ENCODE measurements at places on chromosomes 12 and 14. TPM values are rescaled to one million over a fixed set of nuclear protein-coding genes. Genes with fewer than 3 reads are reported as not detected.

MORN3 gene
- total RNA-seq, result not detected

NRL gene
- 1.2 TPM for total RNA-seq

KIF26A gene
- total RNA-seq, result 5.7 TPM

CPNE6 gene
- 0.28 TPM for total RNA-seq

POLE2 gene
- 2.5 TPM for total RNA-seq

CCDC38 gene
- total RNA-seq, result not detected

NDUFB1 gene
- total RNA-seq, result 179 TPM

MED6 gene
- total RNA-seq, result 21.1 TPM

ST8SIA1 gene
- total RNA-seq, result 1.0 TPM

GRCh38 chr12:60263161-60263560 is 667.3 kb downstream of the SLC16A7 start:
- no peak for DNase-seq

- DNase-seq, result no peak
These were observed 2.3 kb downstream of the HEBP1 start for GRCh38 chr12:12997734-12998133.

GRCh38 chr14:92135269-92135668 is 13.5 kb downstream of the CPSF2 start:
- DNase-seq, result no peak

- no peak for DNase-seq
These were observed 36.8 kb upstream of the MYL2 start for GRCh38 chr12:110957159-110957558.

- DNase-seq, result no peak
These were observed 30.4 kb downstream of the KANSL2 start for GRCh38 chr12:48651681-48652080.

DNA sequence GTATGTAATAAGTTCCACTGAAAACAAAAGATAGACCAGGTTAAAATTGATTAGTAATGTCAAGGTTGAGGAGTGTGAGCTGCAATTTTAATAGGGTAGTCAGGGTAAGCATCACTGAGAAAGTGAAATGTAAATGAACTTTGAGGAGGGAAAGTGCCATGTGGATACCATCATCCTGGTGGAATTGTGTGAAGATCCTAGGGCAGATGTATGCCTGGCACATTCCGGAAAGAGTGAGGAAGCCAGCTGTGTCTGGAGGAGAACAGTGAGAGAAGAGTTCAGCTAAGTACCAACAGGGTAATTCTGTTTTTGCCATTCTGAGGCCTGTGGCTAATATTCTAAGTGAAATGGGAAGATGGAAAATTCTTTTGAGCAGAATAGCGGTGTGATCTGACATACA is 2.9 kb upstream of the CLEC2A start:
- DNase-seq, result no peak

GRCh38 chr14:20350282-20350681 is 6.8 kb downstream of the PARP2 start:
- DNase-seq, result no peak

GRCh38 chr14:69650948-69651369 is 39.6 kb downstream of the SUSD6 start:
- no peak for DNase-seq

GRCh38 chr12:6716874-6717437 is 6.9 kb upstream of the COPS7A start:
- no peak for DNase-seq

DNA sequence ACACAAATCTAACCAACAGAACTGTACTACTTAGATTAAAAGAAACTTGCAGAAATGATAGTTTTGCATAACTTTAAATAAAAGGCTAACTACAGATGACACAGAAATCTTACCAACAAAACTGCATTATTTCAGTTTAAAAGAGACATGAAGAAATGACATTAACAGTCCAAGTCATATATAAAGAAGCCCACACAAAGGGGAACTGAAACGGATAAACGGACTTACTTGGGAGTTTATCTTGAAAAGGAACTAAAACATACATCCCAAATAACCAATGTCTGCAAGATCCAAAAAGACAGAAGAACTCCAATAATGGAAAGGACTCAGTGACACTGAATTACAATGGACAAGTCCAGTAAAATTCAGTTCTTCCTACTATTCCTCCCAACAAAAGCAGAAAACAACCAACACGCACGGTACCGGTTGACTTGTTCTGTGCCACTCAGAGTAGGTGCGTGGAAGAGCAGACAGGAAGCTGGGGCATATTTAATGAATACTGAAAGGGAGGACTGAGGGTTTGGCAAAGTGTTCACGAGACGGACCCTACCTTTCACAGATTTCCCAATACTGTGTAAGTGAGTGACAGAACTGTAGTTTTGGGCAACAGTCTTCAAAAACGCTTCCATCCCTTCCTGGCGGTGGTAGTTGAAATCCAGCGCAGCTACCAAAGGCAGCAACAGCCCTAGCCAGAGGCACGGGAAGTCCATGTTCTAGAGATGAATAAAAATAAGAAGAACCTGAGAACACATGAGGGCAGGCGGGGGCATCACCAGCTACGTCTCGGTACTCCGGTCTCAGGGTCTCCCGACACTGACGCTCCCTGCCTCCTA is 627 bp downstream of the CPM start:
- DNase-seq, result no peak

- DNase-seq, result no peak
These were observed 290.3 kb downstream of the DPF3 start for GRCh38 chr14:72603639-72604038.

GRCh38 chr12:6264402-6265037 is 46.0 kb upstream of the PLEKHG6 start:
- peak; percentile 87 for DNase-seq

- no peak for DNase-seq
These were observed 131.6 kb downstream of the PPFIA2 start for GRCh38 chr12:81627336-81628189.

- DNase-seq, result no peak
These were observed 340.9 kb downstream of the AACS start for GRCh38 chr12:125406131-125406530.

DNA sequence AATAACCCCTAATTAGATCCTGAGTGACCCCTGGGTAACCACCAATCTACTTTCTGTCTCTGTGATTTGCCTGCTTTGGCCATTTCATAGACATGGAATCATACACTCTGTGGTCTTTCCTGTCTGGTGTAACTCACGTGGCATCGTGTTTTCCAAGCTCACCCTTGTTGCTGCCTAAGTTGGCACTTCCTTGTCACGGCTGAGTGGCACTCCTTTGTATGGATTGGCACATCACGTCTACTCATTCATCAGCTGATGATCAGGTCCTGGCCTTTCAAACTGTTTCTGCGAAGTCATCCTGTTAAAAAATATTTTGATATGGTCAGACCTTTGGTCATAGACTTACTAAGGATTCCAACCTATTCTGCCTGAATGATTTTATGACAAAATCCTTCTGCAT is 87.7 kb downstream of the GLT1D1 start:
- DNase-seq, result no peak

DNA sequence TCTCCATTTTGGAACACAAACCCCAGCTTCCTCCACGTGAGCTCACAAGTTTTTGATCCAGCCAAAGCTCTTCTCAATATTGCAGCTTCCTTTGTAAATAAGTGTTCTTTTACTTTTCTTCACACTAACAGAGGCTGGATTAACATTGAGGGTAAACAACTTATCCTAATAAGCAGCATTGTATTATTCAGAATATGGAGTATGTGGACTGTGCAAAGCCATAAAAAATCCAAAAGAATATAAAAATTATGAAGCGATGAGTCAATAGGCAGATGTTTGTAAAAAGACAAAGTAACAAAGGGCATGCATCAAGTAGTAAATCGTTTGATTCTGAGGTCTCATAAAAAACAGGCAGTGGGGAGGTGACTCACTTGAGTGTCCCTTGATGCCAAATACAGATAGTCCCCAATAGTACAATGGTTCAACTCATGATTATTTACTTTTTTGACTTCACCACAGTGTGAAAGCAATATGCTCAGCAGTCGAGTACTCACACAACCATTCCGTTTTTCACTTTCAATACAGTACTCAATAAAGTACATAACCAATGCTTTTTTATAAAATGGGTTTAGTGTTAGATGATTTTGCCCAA is 23.1 kb upstream of the KCNK10 start:
- DNase-seq, result no peak

- peak; percentile 33 for DNase-seq
These were observed at the start of gene PLEKHG7 for GRCh38 chr12:92702754-92703679. Gene PLEKHG7 (plus strand): TSS chr12:92702989. CDS start chr12:92706632, 3,643 bp downstream.

DNA sequence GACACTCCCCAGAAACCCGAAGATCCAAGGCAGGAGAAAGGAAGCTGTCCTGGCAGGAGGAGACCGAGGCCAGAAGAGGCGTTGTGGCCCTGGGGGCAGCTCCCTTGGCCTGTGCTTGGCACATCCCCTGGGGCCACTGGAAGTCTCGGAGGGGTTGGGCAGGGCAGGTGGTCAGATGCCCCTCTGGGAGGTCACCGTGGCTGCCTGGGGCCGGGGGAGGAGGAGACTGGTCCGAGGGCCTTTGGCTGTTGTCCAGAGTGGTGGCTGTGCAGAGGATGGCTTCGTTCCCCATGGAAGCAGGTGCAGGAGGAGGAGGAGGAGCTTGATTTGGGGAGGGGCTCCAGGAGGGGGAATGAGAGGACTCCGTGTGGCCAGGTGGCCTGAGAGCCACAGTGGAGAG is 3.3 kb upstream of the NUDT14 start:
- DNase-seq, result no peak

GRCh38 chr12:108425238-108425795 is 86.2 kb upstream of the CMKLR1 start:
- no peak for DNase-seq

DNA sequence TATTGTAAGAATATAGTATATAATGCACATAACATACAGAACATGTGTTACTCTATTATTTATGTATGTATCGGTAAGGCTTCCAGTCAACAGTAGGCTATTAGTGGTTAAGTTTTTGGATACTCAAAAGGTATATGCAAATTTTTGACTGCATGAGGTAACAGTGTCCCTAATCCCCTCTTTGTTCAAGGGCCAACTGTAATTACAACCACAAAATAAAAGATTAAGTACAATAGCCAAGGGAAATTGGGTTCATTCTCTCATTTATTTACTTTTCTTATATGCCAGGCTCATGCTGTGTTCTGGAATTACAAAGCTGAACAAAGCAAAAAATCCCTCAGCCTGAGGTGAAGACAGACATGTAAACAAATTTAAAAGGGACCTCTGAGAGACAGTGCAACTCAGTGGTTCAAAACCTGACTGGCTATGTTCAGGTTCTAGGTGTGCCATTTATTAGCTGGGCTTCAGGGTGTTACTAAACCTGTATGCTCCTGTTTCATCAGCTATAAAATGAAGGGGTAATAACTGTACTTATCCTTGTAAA is 43.4 kb upstream of the TSPAN8 start:
- DNase-seq, result no peak

Data from left colon (tissue), 2 donors.